Fibroblast of villous mesenchyme (primary cell): ENCODE measurements at places on chromosomes 3 and 15.

DNA sequence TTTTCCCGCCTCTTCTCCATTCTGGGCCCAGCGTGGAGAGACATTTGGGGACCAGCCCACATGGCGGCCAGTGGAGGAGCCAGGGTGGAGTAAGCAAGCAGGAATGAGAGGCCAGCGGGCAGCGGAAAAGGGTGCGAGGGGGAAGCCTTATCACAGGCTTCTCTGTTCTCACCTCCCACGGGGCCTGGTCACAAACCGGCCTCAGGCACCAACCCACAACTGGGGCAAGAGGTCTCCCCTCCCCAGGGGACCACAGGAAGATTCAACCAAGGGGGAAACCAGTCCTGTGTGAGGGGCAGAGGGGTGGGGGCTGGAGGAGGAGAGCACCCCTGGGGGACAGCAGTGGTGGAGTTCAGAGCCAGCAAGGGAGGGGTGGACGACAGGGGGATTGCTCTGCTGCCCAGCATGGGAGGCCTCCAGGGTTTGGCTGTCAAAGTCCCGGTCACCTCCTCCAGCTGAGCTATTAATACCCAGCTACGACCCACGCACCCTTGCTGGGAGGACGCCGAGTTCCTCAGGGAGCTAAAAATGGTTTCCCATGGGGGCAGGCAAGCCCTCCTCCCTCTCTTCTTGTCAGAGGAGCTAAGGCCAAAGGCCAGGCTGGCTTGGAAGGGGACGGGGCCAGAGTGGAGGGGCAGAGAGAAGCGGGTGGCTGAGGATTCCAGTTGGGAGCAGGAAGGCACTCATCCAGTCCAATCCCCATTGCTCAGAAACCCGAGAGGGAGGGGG is 23.8 kb upstream of the RPL29 start:
- DNase-seq = no peak

DNA sequence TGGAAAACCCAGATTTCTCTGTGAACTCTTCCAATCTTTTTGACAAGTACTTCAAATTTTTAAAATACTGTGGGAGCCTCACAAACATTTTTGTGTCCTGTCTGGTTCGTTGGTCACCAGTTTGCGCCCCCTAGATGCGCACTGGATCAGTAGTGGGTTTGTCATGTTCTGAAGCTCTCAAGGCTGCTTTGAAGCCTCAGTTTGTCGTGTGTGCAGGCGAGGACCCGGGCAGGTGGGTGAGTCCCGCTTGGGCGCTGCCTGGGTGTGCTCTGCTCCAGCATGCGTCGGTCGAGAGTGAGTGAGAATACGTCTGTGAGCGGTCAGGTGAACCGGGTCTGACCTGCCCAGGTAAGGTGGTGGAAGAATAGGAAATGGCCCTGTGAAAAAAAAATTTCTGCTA is 17.3 kb upstream of the AEN start:
- no peak for DNase-seq

DNA sequence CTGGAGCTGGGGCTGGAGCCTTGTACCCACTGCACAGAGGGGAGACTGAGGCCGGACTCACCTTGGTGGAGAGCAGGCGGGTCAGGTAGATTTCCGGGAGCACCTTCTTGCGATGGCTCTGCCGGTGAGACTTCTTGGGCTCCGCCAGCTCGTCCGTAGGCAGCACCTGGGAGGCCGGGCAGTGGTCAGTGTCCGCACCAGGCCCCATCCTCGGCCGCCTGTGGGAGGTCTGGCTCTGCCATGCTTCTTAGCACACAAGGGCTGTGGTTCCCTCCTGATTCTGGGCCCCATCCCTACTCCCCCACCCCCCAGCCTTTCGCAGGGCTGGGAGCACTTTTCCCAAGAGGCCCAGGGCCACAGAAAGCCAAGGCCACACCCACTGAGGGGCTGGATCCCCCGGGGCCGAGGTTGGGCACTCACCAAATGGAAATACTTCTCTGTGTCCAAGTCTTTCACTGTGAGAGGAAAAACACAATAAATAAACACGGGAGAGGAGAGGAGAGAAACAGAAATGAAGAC is 17.4 kb downstream of the H1-8 start:
- DNase-seq = peak; percentile 85

DNA sequence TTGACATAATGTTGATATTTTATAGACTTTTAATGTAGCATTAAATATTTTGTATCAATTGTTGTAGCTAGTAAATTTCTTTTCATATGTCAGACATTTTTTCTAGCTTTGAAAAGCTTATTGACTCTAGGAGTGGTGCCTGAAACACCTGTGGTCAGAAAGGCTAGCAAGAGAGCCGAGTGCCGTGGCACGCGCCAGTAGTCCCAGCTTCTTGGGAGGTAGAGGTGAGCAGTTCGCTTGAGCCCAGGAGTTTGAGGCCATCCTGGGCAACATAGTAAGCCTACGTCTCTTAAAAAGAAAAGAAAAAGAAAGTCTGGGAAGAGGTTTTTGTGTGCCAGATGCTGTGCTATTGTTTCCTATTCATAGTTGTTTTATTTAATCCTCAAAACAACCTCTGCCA is 198.2 kb downstream of the FEZF2 start:
- DNase-seq = no peak

- DNase-seq = no peak
These were observed 219.0 kb upstream of the LMCD1 start for GRCh38 chr3:8282541-8283165.

- peak; percentile 30 for DNase-seq
These were observed 263.8 kb upstream of the UBE2E2 start for GRCh38 chr3:22939349-22939748.

GRCh38 chr3:133593243-133593642 is 19.8 kb downstream of the CDV3 start:
- DNase-seq = no peak

- DNase-seq = no peak
These were observed 31.2 kb downstream of the C3orf20 start for GRCh38 chr3:14706096-14706495.

- no peak for DNase-seq
These were observed 10.8 kb upstream of the ANPEP start for GRCh38 chr15:89825271-89825940.

GRCh38 chr3:13170317-13170716 is 97.1 kb upstream of the IQSEC1 start:
- no peak for DNase-seq

- DNase-seq = peak; percentile 5
These were observed 609.7 kb downstream of the MCTP2 start for GRCh38 chr15:94840794-94841783.

DNA sequence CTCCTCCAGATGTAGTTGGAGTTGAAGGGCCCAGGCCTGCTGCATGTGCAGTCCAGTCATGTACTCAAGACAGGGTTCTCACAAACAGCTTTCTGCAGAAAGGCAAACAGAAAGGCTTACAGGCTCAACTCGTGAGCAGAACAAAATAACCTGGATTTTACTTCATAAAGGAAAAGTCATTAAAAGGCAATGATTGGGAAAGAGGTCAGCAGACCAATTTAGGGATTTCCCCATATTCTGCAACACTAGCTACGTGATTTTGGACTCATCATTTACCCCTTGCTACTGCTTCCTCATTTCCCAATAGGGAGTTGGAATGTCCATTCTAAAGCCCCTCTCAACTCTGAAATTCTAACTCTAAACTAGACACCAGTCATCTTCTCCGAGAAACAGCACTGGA is 18.1 kb downstream of the METTL6 start:
- peak; percentile 70 for DNase-seq

DNA sequence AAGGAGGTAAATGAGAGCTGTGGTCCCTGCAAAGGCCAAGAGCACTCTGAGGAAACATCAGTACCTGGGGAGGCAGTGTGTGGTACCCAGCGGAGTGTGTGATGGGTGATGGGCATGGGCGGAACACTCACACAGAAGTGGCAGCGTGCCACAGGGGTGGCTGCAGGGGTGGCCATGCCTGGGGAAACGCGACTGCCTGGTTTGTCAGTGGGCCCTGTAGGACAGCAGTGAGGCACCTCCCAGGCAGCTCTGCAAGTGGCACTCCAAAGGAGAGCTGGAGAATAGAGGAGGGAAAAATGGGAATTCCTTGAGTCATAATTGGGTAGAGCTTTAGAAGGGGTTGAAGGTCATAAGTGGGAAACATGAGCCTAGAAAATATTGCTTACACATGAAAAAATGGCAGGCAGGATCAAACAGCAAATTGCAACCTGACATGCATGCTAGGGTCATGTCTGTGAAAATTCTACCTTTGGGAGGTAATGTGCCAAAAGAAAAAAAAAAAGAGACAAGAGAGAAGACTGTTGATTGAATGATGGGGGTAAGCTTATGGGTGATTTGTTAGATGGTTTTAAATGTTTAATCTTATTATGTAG is 138.4 kb downstream of the RPLP1 start:
- DNase-seq = no peak

- DNase-seq = no peak
These were observed 50.9 kb downstream of the CEP152 start for GRCh38 chr15:48759921-48760320.

GRCh38 chr3:146839727-146840375 is 234.7 kb upstream of the PLSCR5 start:
- DNase-seq = no peak

DNA sequence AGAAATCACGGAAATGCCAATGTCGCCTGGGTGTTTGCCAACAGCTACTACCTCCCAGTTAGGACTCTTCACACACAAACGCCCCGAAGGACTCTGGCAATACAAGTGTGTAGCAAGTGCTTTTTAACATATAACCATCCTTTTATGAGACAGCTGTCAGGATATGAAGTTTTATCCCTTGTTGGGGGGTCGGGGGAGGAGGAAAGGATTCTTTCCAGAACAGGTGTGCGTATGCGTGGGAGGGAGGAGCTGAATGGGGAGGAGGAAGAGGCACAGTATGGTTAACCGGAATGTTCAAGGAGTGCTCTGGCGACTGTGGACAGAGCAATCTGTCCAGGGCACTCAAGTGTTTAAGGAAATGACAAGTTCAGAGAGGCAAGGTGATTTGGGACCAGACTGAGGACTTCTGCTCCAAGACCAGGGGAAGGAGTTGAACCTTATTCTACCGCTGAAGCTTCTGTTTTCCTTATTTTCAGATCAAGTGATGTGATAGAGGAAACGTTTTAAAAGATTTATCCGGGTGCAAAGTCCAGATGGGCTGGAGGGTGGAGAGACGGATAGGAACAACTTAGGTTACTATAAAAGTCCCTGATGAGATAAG is 1.3 kb downstream of the TSPAN3 start:
- DNase-seq = no peak

- no peak for DNase-seq
These were observed 231.3 kb downstream of the KCNMB2 start for GRCh38 chr3:178767581-178767980.

DNA sequence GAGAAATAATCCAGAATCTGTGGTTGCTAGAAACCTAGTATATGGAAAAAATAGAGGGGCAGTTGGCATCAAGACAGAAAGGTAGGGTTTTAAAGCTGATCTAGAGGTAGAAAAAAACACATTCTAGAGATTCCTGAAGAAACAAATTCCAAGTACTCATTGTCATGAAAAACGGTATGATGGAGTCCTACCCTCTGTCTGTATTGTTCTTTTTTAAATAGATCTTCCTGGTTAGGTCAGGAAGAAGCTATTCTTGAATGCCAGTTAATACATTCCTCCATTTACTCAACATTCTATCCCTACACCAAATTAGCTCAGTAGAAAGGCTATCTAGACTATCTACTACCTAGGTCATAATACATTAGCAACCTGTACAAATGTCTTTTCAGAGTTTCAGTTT is 364.7 kb downstream of the FHIT start:
- DNase-seq = no peak

DNA sequence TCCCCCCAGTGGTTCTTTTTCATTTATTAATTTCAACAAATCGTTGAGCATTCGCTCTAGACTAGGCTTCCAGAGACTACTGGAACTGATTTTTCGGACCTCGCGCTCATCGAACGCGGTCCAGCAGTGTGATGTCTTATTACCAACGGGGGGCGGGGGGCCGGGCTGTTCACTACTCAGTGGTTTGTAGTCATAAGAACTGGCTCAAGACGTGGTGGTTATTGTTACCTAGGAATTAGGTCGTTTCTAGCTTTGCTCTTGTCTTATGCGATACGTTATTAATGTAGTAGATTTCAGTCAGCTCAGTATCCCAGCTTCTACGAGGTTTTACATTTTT is 858 bp downstream of the RBM5 start:
- peak; percentile 38 for DNase-seq

- DNase-seq = peak; percentile 98
These were observed 61.4 kb downstream of the UMPS start for GRCh38 chr3:124791639-124792151.
